ENCODE measurements at places on chromosomes 7 and 10.

DNA sequence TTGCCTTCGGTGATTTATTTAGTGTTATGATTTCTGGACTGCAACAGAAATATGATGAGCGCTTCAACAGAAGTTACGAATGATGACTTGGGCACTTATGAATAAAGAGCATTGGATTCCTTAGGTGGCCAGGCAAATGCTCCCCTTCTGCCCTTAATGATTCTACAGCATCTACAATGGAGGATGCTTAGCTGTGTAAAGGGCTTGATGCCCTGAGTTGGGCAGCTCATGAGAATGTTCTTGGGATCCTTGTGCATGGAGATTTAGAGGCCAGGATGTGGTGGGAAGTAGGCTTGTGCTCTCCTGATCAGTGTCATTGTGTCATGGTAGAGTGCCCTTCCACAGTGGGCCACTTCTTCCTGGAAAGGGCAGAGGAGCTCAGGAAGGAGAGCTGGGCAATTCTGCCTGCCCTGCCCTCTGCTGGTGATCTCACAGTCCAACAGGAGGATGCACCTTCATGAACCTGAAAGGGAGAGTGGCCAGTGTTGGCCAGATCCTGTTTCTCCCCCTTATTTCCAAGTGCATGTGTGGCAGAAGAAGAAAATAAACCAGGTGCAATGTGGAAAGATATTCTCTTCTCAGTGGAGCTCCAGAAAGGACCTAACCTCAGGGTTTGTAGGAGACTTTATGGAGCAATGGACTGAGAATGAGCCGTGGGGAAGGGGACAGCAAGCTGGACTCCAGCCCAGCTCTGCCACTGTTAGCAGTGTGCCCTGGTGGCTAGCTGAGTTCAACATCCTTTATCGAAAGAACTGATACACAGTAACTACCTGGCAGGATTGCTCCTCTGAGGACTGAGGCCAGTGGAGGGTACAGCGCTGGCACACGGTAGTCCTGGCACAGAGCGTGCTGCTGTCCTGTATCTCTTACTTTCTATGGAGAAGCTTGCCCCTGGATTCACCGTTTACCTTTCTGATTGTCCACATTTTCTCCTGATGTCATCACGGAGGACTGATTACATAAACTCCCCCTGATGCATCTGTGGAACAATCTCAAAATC is 182.9 kb downstream of the BMPER start:
- no peak for DNase-seq

GRCh38 chr10:110758898-110759297 is 112.8 kb upstream of the PDCD4 start:
- DNase-seq, result no peak

DNA sequence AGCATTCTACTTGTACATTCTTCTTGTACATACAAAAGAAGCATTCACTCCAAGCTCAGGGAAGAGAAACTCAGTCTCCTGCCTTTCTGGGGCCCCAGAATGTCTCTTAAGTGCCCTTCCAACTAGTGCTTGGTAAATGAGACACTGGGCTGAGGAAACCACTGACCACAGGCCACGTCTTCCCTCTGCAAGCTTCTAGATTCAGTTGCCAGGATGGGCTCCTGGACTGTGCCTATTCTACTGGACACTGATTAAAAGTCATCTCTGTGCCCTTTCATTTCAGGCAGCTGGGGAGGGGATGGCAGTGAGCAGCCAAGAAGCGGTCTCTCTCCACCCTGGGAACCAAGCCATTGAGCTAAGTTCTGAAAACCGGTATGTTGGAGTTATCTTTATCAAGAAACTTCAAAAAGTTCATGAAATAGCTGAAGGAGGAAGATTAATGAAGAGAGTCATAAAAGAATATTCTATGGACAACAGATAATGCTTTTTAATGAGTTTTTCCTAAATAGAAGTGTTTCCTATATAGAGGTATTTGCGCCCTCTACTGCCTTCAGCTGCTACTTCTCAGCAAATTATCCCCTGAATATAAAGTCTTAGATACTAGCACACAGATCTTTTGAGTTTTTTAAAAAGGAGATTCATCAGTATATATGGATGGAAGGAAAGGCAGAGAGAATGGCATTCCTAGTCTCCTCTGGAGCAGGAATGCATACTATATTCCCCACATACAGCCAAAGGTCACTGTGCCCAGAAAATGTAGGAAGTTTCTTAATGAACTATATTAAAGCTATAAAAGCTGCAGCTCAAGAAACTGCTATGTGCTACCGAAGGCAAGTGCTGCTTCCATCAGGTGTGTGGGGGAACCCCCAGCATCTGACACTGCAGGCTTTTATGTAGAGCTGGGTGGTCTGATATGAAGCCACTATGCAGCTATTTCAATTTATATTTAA is 8.4 kb upstream of the IFIT1B start:
- no peak for DNase-seq

DNA sequence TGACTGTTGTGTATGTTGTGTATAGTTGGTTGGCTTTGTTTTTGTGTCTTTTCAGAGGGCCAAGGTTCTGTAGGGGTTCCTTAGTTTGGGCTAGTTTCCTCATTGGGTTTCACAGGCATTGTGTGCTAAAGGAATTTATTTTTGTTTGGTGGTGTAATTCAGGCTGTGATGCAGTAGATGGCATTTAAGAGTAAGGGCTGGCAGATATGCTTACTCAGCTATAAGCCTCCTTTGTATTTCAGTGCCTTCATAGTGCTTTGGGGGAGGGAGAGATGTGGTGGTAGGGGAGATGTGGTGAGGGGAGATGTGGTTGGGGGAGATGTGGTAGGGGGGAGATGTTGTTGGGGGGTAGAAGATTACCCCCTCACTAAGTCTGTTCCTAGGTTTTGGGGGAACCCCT is 91.7 kb downstream of the SLC25A40 start:
- DNase-seq, result no peak

DNA sequence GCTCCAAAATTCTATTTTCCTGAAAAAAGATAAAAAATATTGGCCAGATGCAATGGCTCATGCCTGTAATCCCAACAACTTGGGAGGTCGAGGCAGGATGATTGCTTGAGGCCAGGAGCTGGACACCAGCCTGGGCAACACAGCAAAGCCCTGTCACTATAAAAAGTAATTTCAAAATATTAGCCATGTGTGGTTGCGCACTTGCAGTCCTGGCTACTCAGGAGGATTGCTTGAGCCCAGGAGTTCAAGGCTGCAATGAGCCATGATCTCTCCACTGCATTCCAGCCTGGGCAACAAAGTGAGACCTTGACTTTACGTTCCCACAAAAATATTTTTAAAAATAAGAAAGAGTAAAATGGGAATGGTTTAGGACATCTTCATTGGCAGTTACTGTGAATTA is 104.1 kb upstream of the AFAP1L2 start:
- no peak for DNase-seq

GRCh38 chr10:77548671-77549070 is 88.9 kb downstream of the KCNMA1 start:
- DNase-seq, result no peak

DNA sequence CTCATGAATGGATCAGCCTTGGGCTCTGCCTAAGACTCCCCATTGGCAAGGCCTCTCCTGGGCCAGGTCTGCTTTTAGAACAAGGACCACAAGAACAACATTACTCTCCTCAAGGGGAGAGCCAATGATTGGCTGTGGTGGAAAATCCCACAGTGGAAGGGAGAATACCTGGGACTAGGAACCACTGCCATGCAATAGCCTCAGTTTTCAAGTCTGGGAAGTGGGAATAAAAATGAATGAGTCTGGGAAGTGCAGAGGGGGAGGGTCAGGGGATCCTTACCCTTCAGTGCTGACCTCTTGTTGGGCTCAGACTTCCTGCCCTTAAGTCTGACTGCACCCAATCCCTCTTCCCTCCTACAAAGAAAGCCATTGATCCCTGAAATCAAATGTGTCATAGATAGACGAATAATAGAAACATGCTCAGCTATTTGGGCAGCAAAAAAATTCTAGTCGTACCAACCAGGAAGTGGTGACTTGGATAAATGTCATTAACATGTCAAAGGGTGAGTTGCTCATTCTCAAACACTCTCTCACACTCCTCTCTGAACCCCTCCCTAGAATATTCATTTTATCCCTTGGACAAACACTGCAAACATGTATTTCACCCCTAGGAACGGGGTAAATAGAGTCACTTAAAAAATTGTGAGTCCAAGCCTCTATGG is 123.6 kb downstream of the SH3PXD2A start:
- DNase-seq, result no peak

- DNase-seq, result no peak
Observed at GRCh38 chr7:132354527-132354926, 221.7 kb downstream of the PLXNA4 start.

GRCh38 chr7:153383781-153384180 is 624.2 kb downstream of the ACTR3B start:
- DNase-seq, result no peak

- DNase-seq, result no peak
Observed at GRCh38 chr7:19107081-19107355, 10.4 kb downstream of the TWIST1 start.

GRCh38 chr10:101292194-101293006 is 61.6 kb upstream of the BTRC start:
- no peak for DNase-seq

DNA sequence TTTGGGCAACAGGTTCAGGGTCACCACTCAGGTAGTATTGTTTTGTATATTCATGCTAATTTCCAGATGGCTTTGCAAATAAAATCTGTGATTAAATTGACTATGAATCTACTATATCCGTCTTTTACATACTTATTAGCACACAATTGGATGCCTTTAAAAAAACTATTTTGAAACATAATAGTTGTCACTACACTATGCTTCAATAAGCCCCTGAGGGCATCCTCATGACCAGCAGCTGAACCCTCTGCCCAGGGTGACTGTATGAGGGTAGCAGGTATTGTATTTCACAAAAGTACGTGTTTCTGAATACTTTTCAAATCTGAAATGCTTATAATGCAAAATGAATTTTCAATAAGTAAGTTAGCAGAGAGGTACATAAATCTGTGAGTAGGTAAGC is 97.3 kb downstream of the DNAH11 start:
- no peak for DNase-seq

- DNase-seq, result peak; percentile 77
Observed at GRCh38 chr7:94297397-94297838, 97.3 kb upstream of the COL1A2 start.

GRCh38 chr10:72747521-72747920 is 55.6 kb downstream of the MCU start:
- DNase-seq, result no peak

DNA sequence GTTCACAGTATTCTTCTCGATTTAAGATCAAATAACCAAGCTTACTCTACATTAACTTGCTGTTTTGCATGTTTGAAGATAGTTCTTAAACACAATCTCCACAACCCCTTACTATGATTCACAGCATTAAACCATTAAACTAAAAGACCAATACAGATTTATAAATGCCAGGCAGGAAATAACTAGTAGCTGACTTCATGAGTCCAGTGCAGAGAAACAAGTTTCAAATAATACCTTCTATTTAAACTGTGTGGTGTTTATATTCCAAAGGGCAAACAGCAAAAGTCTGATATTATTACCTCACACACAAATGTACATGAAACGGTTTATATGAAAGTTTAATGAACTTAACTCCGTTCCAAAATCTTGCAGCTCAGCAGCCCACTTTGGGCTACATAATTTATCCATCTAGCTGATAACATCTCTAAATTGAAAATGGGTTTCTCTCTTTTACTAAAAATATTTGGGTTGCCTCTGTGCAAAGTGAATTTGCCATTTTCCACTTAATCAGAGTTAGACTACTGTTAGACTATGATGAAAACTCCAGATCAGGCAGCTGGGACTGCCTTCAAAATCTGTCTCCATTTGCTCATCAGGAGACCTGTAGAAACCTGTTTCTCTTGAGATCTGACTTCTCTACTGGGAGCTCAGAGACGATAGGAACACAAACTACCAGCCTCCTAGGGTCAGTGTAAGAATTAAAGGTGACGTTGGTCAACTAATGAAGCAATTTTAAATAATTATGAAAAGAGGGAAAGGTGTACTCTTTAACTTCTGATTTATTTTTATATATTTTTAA is 287.3 kb downstream of the FZD1 start:
- DNase-seq, result no peak

DNA sequence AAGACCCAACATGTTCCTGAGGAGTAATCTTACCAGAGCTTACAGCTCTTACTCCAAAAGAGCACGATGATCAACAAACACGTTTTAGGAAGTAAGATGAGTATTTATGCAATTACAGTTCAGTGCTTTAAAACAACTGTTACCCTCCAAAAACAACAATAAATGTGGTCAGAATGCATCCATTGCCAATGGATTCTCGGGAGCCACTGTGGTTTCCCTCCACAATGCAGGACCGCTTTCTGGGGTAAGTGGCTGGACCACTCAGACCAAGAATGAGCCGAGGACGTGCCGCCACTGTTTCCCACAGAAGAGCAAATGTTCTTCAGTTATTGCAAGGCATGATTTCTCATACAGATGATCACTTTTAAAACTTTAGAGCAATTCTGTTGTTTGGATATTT is 232.3 kb upstream of the MKLN1 start:
- no peak for DNase-seq

- DNase-seq, result no peak
Observed at GRCh38 chr10:108696792-108697477, 1226.4 kb downstream of the XPNPEP1 start.

DNA sequence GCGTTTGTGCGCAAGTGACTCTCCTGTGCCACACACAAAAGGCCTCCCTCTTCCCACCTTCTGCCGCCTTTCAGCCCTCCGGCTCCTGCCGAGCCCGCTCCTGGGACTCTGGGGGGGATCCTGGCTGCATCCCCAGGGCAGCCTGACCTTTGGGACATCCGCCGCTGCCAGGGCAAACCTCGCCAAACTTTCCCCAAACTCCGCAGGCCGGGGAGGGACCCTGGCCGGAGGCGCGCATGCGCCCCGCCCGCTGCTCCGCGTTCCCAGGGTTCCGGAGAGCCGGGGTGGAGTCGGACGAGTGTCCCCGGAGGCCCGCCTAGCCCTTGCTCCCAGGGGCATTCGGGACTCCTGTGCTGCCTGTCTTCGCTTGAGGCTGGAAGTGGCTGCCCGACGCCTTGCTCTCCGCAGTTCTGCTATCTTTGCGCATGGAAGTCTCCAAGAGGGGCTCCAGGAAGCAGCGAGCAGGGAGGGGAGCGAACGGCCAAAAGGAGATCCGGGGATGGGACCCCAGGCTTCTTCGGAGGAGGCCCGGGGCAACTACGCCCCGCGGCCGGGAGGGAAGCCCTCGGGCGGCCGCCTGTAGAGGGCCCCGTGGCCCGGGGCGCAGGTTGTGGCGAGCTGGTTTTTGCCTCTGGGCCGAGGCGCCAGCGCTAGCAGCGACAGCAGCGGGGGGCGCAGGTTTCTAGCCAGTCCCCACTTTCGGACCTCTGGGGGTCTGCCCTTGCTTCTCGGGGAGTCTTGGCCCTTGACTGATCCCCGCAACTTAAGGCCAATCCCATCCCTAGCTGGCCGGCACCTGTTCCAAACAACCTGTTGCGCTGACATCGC is 7.0 kb downstream of the PTF1A start:
- no peak for DNase-seq

- DNase-seq, result peak; percentile 91
Observed at GRCh38 chr7:129210256-129210988, 14.4 kb upstream of the AHCYL2 start.
